ENCODE measurements at places on chromosomes 7 and 10.

- peak; percentile 22 for DNase-seq
Observed at GRCh38 chr7:151550656-151551286, 31.1 kb upstream of the RHEB start.

DNA sequence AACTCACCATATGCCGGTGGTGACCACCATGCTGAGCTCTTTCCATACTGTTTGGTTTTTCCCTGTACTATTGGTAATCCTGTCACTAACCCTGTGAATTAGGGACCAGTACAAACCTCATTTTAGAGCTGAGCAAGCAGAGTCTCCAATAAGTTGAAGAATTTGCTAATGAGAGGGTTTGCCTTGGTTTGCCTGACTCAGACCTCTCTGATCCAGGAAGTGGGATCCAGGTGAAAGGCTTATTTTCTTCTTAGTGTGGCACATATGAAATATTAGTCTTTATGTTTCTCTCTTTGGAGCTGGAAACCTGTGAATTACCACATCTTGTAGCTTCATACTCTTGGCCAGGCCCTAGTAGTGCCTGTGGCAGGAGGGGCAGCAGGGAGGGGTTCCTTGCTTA is 114.1 kb upstream of the IGFBP3 start:
- DNase-seq, result no peak

GRCh38 chr10:52111101-52111891 is 202.8 kb upstream of the DKK1 start:
- DNase-seq, result no peak

- no peak for DNase-seq
Observed at GRCh38 chr7:7524121-7524520, 11.6 kb downstream of the COL28A1 start.

DNA sequence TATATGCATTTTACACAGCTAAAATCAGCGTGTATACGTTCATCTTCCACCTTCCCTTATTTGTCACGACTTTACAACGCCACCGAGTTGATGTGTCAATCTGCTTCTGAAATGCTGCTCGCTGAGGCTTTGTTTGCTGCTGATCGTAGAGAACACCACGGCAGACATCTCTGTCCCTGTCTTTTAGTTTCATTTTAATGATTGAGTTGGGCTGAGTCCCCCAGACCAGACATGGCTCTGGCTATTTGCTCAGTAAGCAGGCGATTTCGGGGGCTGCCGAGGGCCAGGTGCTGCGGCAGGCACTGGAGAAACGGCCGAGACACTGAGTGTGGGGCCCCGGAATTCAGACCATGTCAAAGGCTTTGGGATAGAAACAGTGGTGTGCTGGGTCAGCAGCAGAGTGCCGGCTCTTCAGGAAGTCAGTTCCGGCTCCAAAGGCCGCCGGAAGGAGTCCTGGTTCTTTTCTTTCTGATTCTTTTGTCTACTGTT is 5.0 kb downstream of the LRRC27 start:
- no peak for DNase-seq

GRCh38 chr10:47035819-47036337 is 124.7 kb downstream of the PTPN20 start:
- DNase-seq, result no peak

DNA sequence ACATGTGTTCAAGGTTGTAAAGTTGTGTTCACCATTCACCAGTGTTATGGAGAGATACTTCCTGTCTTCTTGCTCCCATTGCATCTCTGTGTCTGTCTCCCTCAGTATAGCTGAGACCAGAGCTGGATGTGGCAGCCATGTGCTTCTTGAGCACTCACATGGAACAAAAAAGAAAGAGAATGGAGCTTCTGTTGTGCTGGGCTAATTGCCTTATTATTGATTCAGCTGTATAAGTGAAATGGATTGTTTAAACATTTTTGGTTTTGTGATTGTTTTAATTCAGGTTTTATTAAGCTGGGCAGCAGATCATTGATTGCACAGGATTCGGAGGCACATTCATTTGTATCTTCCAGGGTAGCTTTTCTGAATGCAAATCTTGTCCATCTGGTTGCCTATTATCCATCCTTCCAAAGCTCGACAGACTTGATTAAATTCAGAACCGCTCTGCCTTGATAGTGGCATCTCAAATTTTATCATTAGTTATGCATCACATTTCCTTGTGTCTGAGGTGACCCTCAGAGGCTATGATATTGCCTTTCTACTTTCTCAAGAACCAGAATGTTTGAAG is 119.9 kb downstream of the CCNY start:
- no peak for DNase-seq

- no peak for DNase-seq
Observed at GRCh38 chr10:123562387-123562786, 103.8 kb upstream of the GPR26 start.

DNA sequence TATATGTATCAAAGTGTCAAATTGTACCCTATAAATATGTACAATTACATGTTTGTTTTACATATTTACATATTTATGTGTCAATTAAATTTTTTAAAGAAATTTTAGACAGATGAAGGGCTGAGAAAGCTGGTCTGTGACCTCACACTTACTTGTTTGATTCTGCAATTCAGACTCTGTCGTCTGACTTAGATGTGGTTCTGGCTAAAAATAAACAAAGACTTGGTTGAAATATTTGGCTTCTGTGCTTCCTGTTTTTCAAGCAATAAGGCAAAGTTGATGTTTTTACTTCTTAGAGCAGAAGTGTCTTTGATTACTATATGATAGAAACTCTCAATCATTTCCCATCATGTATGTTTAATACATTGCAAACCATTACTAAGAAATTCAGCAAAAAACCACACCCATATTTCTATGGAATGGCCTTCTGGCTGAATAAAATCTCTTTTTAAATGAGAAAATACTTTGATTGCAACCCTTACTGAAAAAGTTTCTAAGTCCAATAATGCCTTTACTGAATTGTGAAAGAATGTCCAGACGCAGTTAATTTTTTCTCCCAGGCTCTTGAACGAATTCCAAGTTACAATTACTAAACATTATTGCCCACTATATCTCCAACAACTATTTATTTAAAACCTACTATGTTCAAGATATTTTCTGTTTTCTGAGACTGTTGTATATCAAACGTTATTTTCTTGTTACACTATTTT is 59.5 kb upstream of the PRKG1 start:
- DNase-seq, result no peak

DNA sequence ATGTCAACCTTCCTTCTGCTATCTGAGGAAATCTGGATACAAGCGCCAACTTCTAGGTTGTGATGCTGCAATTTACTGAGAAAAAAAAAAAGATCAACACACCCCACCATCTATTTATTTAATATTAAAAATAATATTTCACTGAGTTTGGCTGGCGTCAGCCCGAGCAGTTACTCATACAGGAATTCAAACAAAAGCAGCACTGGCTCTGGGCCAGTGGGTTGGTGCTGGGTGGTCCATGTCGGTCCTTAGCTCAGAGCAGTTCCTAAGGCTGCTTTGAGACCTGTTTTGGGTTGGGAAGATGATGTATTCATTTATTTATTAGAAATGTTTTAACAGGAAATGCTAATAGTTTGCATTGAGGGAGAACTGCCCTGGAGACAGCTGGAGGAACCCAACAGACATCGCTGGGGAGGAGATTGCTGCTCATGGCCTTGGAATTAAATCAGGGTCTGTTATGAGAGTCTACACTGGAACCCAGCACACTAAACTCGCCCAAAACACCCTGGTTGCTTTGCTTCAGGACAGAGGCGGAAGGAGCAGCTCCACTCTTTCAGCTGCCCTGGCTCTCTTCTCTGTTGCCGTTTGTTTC is 36.3 kb upstream of the GOT1 start:
- DNase-seq, result no peak

- no peak for DNase-seq
Observed at GRCh38 chr7:46079421-46079820, 158.3 kb upstream of the IGFBP3 start.

DNA sequence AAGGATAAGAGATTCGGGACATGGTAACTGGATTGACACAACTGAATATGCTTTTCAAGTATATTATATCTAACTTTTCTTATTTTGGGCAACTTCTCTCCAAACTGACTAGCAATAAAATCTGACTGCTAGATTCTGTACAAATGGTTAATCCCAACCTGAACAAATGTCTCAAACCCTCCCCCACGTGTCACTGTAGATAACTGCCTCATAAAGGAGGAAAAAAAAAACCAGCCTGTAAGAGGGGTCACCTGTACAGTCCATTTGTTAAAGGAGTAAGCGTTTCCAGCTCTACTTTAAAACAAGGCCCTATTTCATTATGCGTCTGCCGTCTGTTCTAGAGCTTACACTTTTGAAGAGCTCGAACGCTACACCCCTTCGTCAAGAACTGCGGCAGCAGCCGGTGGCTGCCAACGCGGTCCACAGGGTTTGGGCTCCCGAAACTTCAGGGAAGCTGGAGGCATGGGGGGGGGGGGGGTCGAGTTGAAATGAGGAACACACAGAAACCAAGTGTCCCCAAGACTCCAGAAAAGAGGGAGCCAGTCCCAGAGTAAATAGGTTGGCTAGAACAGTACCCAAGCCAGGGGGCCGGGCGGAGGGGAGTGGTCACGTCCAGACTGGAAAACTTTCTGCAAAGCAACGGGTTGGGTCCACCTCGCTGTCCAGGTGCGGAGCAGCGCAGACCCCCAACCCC is 492 bp downstream of the COG5 start:
- peak; percentile 74 for DNase-seq

DNA sequence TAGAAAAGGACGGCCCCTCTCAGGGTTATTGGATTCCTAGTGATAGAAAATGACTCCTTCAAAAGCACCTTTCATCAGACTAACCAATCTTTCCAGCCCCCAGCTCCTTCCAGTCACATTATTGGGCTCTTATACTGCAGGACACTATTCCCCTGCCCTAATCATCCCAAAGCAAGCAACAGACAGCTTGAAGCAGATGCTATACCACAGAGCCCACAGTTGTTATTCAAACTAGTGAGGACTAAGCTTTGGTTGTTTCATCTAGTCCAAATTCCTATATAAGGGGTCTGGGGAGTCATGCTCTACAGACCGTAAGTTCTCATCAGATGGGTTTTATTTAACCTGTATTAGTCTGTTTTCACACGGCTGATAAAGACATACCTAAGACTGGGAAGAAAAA is 24.5 kb downstream of the ZC3HAV1L start:
- no peak for DNase-seq

DNA sequence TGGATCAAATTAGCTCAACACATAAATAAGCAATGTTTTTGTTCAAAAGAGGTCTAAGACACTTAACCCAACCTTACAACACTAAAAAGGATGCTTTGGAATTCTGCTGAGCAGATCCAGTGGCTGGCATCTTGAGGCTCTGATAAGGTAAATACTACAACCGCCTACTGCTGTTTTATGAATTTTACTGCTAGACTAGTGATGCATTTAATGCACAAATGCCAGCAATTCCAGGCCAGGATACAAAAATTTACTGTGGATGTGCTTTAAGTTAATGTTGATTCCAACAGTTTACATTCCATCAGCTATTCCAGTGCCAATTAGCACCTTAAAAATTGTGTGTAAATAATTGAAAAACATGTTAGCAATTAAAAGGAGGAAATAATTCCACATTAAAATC is 261.3 kb downstream of the PARD3 start:
- no peak for DNase-seq

DNA sequence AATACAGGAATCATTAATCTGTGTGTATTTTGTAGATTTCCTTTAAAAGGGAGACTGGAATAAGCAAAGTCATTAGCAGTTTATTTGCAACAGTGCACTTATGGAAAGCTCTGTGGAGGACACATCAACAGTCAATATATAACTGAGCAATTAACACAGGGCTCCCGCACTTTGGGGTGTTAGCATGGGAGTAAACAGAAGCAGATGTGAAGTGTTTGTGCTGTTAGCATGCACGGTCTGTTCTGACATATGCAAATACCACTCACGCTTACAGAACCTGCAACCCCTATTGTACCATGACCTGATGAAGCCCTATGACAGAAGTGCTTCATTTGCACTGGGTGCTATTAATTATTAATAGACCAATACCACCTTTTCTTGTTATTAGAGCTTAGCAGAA is 118.9 kb downstream of the PPP1R3A start:
- peak; percentile 83 for DNase-seq

DNA sequence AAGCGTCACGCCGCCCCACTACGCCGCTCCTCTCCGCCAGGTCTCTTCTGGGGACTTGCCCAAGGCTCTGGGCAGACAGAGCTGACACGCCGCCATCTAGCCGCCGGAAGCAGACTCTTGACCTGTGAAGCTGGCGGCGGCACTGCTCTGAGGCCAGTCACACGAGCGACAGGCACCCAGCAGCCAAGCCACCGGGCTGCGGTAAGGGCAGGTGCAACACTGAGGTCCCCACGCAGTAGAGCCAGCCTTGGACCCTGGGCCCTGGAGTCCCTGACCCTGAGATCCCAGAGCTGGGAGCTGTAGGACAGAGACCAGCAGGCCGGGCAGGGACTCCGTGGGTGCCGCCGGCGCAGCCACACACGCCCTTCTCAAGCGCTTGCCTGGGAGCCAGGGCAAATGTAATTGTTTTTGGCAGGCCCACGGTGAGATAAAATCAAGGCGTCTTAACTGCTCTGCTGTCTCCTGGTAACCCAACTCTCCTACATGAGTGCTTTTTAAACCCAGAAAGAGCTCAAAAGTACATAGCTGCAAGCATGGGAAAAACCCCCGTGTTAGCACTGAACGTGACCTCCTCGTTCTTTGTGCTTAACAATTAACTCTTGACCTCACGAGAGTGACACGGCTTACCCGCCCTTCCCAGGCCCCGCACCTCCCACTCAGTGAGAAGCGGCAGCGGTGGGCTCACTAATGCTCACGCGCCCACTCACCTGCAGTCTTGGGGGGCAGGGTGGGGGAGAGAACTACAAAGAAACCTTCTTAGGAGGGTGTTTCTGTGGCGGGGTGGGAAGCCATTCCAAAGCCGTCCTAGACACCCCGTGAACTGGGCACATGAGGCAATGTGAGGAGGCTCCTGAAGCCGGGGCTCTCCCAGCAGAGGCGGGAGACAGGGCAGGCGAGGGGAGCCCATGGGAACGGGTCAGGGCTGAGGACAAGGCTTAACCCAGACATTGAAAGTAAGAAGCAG is 8.5 kb downstream of the GPER1 start:
- peak; percentile 64 for DNase-seq

GRCh38 chr7:26694141-26694540 is 170.2 kb downstream of the SKAP2 start:
- no peak for DNase-seq

- DNase-seq, result no peak
Observed at GRCh38 chr10:47035171-47035818, 124.1 kb downstream of the PTPN20 start.

- no peak for DNase-seq
Observed at GRCh38 chr7:19362099-19362498, 216.9 kb upstream of the FERD3L start.

- DNase-seq, result no peak
Observed at GRCh38 chr7:124712017-124712416, 53.6 kb downstream of the GPR37 start.

DNA sequence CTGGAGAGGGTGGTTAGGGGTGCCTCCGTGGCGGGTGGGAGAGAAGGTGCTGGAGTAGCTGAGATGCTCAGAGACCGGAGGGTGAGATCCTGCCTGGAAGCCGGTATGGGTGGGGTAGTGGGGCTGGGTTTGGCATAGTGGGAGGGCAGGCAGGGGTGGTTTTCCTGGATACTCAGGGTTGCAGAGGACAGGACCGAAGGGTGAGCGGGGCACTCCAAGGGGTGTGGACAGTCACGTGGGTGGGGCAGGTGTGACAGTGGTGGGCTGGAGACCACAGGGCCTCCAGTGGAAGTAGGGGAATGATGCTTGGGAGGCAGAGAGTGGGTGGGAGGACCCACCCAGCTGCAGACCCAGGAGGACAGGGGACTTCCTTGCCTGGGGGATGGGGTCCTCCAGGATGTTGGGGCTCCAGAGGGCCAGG is 1.9 kb downstream of the SCART1 start:
- no peak for DNase-seq

All from NCI-H1092 treated with DMSO at 0.1 percent for 48 hours (cell line).